ENCODE measurements at places on chromosomes 16 and 17.

- DNase-seq: no peak
Measured at GRCh38 chr17:40089077-40089895, 11.1 kb downstream of the NR1D1 start.

DNA sequence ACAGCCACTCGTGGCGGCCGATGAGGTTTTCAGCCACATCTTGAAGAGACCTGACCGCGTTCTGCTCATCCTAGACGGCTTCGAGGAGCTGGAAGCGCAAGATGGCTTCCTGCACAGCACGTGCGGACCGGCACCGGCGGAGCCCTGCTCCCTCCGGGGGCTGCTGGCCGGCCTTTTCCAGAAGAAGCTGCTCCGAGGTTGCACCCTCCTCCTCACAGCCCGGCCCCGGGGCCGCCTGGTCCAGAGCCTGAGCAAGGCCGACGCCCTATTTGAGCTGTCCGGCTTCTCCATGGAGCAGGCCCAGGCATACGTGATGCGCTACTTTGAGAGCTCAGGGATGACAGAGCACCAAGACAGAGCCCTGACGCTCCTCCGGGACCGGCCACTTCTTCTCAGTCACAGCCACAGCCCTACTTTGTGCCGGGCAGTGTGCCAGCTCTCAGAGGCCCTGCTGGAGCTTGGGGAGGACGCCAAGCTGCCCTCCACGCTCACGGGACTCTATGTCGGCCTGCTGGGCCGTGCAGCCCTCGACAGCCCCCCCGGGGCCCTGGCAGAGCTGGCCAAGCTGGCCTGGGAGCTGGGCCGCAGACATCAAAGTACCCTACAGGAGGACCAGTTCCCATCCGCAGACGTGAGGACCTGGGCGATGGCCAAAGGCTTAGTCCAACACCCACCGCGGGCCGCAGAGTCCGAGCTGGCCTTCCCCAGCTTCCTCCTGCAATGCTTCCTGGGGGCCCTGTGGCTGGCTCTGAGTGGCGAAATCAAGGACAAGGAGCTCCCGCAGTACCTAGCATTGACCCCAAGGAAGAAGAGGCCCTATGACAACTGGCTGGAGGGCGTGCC is 30.1 kb downstream of the CIITA start:
- no peak for DNase-seq

DNA sequence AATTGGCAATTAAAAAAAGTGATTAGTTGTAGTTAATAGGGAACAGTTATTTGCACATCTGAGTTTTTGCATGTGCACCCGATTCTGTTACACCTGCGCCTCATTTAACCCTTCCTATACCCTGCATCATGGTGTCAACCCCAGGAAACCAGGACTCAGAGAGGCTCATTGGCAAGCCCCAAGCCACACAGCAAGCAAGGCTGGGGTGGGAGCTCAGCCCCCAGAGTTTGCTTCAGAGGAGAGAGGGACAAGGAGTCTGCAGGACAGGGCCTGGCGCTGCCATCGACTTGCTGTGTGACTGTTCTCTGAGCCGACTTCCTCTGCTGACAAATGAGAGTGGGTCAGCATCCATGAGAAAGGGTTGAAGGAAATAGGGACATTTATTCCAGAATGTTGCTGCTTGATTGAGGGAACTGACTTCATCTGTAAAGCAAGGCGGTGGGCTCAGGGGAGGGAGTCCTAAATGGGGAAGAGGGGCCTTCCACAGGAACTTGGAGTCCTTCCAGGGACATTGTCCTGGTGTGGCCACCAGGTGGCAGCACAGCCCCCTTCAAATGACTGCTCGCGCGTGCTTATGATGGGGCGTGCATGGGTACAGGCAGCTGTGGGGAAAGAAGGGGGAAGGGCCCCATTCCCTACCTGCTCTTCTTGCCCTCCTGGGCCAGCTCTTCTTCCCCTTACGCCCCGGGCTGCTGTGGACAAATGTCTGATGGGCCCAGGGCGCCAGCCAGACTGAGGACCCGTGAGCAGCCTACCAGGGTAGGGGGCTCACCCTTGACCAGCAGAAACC is 51.6 kb downstream of the NT5M start:
- peak; percentile 77 for DNase-seq

GRCh38 chr16:82137822-82138167 is 32.2 kb downstream of the MPHOSPH6 start:
- no peak for DNase-seq

GRCh38 chr16:82633964-82634600 is 7.3 kb downstream of the CDH13 start:
- no peak for DNase-seq

DNA sequence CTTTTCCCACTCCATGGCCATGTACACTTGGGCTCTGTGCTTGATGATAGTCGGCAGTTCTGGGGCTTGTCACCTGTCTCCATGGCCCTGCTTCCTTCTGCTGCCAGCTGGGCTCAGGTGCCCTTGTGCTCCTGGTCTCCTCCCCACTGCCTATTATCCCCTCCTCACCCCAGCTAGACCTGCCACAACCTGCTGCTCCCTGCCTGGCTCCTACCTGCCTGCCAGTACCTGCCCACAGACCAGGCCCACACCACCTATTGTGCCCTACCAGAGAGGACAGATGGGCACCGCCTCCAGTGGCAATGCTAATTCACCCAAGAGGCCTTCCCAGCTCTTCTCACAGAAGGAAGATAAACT is 538 bp upstream of the RAPGEFL1 start:
- DNase-seq: no peak
